ENCODE measurements at places on chromosomes 6 and 20.

DNA sequence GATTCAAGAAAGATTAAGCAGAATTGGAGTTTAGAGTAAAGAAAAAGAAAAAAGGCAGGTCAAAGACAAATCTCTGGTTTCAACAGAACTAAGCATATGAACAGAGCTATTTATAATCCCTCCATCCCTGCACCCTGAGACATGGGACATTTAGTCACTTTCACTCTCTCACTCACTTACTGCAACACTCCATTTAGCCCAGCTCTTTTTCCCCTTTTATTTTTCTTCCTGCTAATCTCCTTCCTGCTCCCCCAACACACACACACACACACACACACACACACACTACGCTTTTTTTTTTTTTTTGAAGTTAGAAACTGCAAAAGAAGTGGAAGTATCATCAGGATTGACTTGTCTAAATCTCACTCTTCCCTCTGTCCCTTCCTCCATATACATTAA, 45.1 kb upstream of the TBC1D7 start:
- no peak for DNase-seq

DNA sequence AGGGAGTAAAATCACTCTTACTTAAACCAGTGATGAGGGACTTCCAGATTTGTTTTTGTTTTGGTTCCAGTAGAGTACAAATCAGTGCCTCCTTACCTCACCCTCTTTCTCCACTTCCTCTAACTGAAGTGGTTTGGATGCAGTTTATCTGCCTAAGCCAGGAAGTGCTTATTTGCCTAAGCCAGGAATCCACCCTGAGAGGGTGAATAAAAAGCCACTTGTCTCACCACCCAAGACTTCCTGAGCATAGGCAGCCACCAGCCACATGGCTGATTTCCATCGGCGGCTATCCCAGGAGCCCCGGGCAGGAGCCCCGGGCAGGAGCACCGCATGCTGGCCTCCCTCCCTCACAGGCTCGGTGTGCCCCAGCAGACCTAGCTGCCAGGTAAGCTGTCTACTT, 12.0 kb downstream of the LRP11 start:
- no peak for DNase-seq

DNA sequence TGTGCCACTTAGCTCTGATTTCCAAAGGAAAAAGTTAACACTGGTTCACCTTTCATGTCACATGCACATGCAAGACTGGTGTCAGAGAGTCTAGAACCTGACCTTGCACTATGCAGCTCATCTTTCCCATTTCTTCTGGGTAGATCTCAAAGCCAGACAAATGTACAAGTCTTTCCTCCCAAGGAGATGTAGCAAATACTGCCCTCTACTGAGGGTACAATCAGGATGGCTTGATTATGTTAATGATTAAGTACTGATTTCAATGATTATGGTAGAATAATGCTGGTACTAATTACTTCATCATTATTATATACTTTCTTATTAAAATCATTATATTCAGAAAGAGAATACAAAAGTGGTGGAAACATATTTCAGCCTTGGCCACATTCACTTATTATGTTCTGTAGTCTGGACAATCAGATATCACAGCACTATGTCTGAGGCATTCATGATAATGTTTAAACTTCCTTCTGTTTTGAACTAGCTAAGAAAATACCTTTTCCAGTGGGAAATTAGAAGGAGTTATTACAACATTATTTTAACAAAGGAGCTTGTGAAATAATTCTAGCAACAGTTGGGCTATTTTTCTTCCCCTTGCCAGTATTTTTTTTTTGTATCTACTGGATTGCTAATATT, 68.5 kb upstream of the FOXO3 start:
- DNase-seq, result no peak

DNA sequence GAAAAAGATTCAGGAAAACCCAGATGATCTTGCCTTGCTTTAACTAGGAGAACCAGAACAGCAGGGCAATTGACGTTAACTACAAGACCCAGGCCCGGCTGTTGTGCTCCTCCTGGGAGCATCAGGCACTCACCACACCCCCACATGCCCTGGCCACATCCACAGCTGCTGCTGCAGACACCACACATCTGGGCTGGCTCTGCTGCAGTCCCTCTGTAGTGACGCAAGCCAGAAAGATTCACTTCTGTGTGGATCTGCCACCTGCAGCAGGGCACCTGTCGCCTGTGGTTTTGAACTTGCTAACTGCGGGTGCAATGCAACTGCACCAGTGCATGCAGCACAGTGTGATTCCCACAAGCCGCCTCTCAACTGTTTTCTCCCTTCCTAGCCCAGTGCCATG, 228.8 kb downstream of the SYNDIG1 start:
- DNase-seq, result no peak

- no peak for DNase-seq
Observed at GRCh38 chr6:50145125-50145524, 95.4 kb upstream of the DEFB112 start.

- no peak for DNase-seq
Observed at GRCh38 chr6:25637960-25638434, 14.0 kb upstream of the SCGN start.

DNA sequence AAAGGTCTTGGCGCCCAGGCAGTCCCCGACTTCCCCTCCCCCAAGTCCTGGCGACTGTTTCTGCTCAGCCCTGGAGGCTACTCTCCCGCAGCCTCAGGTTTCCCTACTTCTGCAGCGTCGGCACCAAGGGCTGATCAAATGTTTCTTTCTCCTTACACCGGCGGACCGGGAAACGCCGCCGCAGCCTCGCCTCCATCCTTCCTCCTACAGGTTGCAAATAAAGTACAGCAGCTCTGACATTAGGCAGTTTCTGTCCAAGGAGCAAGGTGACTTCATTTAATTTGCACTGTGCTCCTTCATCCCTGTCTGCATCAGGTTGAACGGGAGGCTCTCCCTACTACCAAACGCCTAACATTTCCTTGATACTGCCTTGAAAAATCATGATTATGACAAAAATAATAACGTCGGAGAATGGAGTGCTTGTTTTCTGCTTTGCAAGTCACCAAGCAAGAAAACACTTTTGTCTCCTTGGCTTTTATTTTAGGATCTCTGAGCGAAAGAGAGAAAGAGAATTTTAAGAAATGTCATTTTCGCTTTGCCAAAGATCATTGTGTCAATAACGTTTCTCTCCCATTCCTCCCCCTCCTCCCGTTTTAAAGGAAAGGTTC, 1.0 kb downstream of the CLIC5 start:
- no peak for DNase-seq

DNA sequence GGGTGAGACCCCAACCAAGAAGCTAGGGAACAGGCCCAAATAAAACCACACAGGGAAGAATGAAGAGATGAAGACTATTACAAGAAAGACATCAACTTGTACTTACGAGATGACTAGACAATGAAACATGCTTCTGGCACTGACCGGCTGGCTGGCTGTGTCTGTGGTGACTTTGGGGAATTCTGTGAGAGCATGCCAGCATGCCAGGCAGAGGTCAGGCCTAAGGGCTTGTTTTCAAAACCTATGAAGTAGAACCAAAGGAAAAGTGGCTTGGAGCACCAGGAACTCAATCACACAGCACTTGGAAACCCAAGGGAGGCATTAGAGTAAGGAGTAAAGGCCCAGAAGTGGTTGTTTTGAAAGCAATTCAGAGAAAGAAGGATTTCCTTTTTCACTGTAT, 28.4 kb upstream of the GSTA3 start:
- DNase-seq, result no peak

DNA sequence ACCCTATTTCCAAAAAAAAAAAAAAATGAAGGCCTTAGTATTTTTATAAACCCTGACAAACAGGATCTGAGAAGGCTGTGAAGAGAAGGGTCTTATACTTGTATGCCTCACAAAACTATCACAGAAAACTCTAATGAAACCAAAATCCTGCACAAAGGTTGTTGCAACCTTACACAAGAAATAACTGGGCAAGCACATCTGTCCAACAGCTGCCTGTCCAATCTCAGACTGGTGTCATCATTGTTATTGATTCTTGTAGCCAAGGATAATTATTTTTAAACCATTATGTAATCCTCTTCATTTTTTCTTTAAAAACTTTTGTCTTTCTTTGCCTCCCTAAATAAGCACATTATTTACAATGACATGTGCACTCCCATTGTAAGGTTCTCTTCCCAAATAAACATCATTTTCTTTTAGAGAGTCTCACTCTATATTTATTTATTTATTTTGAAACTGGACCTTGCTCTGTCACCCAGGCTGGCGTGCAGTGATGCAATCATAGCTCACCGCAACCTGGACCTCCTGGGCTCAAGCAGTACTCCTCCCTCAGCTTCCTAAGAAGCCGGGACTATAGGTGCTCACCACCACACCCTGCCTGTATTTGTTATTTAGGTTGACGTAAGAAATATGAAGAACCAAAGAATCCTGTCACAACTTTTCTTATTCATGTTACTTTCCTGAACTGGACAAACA, 697.1 kb downstream of the DOK5 start:
- no peak for DNase-seq

GRCh38 chr6:84643778-84644177, 120.6 kb downstream of the TBX18 start:
- no peak for DNase-seq

DNA sequence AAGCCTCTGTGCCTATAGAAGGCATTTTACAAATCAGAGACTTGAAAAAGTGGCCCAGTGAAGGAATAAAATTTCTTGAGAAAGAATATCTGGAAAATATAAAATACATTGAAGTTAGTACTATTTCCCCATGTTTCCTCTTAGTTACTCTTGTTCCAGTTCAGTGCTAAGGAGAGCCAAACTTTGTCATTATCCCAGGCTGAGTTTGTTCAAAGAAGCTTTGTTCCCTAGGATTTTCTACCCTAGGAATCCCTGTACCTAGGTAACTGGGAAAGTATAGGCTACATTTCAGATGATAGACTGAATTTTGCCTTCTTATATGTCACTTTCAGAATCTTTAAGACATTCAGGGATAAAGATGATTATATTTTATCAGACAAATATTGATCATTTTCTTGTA, 1395.7 kb upstream of the MAP3K7 start:
- no peak for DNase-seq

GRCh38 chr6:42781796-42782688, at the start of gene BICRAL:
Gene BICRAL, plus strand, starts transcription at chr6:42782052. Its CDS starts 39,971 bp downstream, at chr6:42822023.
- peak; percentile 33 for DNase-seq

DNA sequence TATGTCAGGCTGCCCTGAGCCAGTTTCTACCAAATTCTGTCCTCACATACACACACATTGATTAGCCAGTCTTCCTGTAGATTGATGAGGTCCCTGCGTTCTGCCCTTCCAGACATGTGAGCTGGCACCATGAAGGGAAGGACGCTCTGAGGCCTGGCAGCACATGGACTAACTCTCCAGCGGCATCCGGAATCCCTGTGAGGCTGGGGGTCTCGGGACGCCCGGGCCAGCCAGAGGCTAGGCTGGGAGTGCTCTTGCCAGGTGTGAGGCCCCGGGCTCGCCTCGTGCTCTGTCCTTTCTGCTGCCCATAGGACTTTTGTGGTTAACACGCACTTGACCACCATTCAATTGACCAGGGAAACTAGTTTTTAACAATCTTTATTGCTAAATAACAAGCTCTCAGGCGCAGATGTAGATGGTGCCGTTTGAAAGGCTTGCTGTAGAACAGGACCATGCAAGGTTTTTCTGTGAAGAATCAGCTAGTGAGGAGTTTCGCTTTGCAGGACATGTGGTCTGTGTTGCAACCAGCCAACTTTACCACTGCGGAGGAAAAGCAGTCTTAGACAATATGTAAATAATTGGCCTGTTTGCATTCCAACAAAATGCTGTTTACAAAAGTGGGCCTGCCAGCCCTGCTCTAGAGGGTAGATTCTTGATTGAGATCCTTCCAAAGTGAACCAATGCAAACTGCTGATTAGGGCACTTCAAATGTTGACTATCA, 29.3 kb downstream of the FOXF2 start:
- no peak for DNase-seq

- DNase-seq, result no peak
Observed at GRCh38 chr6:95819939-95820338, 195.8 kb upstream of the FUT9 start.

DNA sequence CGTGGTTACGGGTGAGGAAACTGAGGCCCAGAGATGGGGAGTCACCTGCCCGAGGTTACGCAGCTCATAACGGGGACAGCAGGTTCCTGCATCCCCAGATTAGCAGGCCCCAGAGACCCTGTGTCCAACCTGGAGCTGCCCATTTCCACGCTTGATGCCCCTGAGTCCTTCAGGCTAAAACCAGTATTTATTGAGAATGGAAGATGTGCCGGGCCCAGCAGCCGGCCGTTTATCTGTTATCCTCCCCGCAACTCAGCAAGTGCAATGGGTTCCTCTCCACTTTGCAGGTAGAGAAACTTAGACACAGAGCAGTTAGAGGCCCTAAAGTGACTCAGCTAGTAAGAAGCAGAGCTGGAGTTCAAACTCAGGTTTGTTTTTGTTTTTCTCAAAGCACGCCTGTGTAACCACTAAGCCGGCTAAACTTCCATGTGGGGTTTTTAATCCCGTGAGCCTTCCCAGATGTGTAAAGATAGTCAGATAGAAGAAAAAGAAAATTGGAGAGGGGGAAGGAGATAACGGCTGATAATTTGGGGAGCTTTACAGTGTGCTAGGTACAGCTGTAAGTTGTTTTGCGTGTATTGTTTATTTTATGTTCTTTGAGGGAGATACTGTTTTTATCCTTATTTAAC, 775 bp downstream of the PFDN4 start:
- DNase-seq, result no peak

- no peak for DNase-seq
Observed at GRCh38 chr20:35604449-35604747, 11.2 kb upstream of the SPAG4 start.

GRCh38 chr6:37688078-37688850, 9.4 kb downstream of the MDGA1 start:
- DNase-seq, result no peak

DNA sequence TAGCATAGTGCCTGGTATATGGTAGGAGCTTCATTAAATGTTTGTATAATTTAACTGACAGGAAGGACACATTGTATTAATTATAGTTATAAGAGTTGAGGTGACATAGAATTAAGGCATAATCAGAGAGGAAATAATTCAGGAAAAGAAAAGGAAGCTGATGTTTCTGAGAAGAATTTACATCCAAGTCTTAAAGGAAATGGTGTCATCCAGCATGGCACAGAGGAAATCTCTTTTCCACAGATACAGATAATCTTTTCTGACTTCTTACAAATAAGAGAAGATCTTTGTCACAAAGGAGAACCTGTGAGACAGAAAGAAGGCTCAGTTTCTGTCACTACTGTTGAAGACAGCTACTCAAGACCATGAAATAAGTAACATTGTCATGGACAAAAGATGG, 222.5 kb downstream of the GJA1 start:
- DNase-seq, result no peak

- DNase-seq, result no peak
Observed at GRCh38 chr6:35079311-35080000, 61.7 kb downstream of the TCP11 start.

DNA sequence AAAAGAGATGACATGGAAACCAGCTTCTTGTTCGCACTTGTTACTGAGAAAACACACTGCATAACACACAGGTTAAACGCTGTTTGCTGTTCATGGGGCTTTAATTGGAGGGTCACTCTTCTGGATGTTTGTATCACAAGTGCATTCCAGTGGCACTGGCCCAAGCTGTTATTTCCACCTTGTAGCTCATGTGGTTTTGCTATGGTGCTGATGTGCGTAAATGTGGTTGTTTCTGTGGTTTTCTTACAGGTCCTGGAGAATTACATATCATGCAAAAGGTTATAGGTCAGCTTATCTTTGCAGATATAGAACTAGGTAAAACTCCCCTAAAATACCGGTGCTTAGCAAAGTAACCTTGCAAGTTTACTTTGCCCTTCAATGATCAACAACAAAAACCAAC, 89.3 kb upstream of the AHI1 start:
- no peak for DNase-seq

GRCh38 chr6:147397306-147397705, 111.2 kb upstream of the SAMD5 start:
- DNase-seq, result no peak
